ENCODE measurements at places on chromosomes 12 and 14.

DNA sequence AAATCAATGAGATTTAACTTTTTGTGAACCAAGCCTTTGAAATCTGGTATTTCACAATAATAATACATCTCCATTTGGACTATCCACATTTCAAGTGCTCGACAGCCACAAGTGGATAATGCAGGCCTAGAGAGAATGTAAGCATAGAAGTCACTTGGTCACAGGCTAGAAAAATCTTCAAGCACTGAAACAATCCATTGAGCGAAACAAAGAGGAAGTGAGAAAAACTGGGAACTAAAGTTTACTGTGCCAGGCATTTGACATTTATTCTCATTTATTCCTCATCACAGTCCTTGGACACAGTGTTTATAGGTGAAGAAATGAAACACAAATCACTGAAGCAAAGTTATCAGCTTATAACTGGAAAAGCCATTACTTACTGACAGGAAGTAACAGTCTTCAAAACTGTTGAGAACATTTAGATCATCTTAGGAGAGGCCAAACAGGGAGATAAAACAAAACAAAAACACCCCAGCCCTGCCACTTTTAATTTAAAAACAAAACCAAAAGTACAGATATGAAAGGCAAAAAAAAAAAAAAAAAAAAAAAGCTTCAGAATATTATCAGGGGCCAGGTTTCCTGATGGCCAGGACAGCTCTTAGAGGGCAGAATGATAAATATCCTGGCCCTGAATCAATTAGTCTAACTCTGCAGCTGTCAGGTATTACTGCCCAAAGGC, 29.2 kb downstream of the GNS start:
- no peak for DNase-seq

- DNase-seq: no peak
These were observed 18.8 kb downstream of the NCKAP5L start for GRCh38 chr12:49809381-49809905.

- DNase-seq: no peak
These were observed 165.7 kb downstream of the CAND1 start for GRCh38 chr12:67434671-67435370.

- peak; percentile 51 for DNase-seq
These were observed 194.9 kb upstream of the OR4E1 start for GRCh38 chr14:21868442-21869046.

GRCh38 chr12:120965534-120966091, 12.7 kb upstream of the HNF1A start:
- DNase-seq: no peak

- no peak for DNase-seq
These were observed at the start of gene GRIN2B for GRCh38 chr12:13981296-13981962. GRIN2B (minus strand) TSS chr12:13981602; CDS start chr12:13866208, 115,394 bp downstream.

- no peak for DNase-seq
These were observed 18.6 kb downstream of the OR6S1 start for GRCh38 chr14:20622816-20623291.

GRCh38 chr12:54631988-54632728, 2.5 kb downstream of the LACRT start:
- DNase-seq: no peak

- no peak for DNase-seq
These were observed 5.6 kb downstream of the SH2B3 start for GRCh38 chr12:111411185-111411764.

DNA sequence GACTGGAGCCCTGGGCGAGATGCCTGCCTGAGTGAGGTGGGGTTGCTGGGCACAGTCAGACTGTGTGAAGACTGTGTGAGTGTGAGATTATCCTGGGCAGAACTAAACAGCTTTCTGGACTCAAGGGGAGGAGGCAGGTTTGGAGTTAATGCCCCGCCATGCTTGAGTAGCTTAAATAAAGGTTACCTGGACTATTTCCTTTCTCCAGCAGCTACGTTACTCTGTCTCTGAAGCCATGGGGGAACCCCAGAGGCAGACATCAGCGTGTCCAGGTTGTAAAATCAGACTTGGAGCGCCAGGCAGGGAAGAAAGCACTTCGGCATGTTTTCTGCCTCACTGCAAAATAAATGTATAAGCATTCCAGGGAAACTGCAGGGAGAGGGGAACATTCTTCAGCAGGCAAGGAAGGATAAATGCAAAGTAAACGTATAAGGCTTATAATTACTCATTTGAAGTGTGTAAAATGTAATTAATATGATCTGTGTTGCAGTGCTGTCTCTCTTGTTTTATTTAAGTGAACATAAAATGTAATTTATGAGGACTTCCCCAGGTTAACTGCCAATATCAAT, 129.7 kb downstream of the CHST11 start:
- DNase-seq: no peak

DNA sequence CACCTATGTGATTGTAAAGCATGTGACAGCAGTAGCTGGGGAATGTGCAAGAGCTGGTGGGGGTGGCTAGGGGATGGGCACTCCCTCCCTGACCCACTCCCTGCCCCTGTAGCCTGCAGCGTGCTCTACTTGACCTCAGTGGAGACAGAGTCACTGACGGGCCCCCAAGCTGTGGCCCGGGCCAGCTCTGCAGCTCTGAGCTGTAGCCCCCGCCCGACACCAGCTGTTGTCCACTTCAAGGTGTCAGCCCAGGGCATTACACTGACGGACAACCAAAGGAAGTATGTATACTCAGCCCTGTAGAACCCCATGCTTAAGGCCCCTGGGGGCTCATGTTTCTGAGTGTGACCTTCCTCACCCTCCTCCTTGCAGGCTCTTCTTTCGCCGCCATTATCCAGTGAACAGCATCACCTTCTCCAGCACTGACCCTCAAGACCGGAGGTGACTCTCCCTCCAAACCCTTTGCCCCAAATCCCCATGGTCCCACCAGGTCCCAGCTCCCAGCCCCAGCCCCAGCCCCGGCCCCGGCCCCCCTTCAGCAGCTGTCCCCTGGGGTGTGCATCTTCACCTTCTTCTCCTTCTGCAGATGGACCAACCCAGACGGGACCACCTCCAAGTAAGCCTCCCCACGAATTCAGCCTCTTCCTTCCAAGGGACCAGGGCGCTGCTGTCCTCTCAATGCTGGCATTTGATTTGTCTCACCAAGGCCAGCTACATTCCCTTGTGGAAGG, 13.3 kb downstream of the TNS2 start:
- DNase-seq: no peak

GRCh38 chr14:55347040-55347439, 64.6 kb downstream of the ATG14 start:
- no peak for DNase-seq

GRCh38 chr12:85277900-85278597, 2.0 kb upstream of the ALX1 start:
- no peak for DNase-seq

- no peak for DNase-seq
These were observed 7.6 kb downstream of the FCF1 start for GRCh38 chr14:74720526-74720925.

DNA sequence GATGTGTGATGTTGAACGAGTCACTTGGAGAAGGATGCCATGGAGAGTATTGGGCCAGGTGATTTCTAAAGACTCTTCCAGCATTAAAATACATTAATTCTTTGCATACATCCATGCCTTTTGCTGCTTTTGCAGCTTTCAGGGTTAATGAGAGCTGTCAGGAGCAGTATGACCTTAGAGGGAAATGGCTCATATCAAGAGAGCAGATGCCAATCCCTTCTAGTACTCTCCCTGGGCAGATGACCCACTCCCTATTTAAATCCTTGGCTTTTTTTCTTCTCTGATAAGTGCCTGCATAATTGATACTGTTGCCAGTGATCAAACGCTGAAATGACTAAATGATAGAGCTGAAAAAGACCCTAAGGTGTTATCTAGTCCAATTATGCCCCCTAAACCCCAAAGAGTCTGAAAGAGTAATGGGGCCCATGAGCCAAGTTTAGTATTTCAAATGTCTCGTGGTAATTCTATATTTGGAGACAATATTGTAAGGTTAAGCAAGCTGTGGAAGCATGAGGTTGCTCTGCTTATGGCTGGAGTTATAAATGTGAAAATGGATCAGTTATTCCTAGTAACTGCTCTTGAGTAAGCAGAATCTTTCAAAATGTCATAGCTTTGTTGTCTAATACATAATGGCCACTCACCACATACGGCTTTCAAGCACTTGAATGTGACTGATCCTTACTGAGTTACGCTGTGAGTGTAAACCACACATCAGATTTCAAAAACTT, 137.3 kb downstream of the ETV6 start:
- DNase-seq: no peak

GRCh38 chr14:99571303-99571986, 32.6 kb downstream of the CCDC85C start:
- DNase-seq: no peak

Data from stimulated activated CD8-positive, alpha-beta memory T cell treated with anti-CD3 and anti-CD28 coated beads, Interleukin-12 subunit alpha, Interleukin-12 subunit beta, amount 100 ng/mL, for 4 hours (primary cell).